CD4-positive, CD25-positive, alpha-beta regulatory T cell (primary cell): ENCODE measurements at places on chromosomes 16 and 17.

- no peak for DNase-seq
Observed at GRCh38 chr17:14545156-14545906, 244.4 kb downstream of the HS3ST3B1 start.

- DNase-seq = no peak
Observed at GRCh38 chr16:404971-405486, 3.3 kb downstream of the DECR2 start.

GRCh38 chr16:87921236-87921773 is 15.0 kb downstream of the CA5A start:
- no peak for DNase-seq

GRCh38 chr16:84243732-84244131 is 3.9 kb upstream of the KCNG4 start:
- no peak for DNase-seq

- DNase-seq = no peak
Observed at GRCh38 chr16:85878875-85879274, 20.1 kb upstream of the IRF8 start.

DNA sequence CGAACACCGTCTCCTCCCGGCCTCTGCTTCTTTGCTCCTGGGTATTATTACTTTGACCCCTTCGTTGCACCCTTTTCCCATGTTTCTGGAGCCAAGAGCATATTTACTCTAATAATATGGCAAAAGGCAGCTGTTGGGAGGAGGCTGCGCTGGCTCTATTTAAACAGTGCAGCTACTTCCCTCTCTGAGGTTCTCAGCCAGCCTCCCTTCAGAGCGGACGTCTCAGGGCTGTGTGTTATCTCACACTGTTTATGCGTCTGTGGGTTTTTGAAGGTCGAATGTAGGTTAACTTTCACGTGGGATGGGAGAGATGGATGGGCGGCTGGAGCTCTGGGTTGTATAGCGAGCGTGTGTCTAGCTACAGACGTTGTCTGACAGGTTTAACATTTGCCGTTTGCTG is 45.3 kb downstream of the COX4I1 start:
- DNase-seq = no peak

GRCh38 chr17:28540231-28540630 is 12.2 kb downstream of the UNC119 start:
- DNase-seq = no peak

GRCh38 chr17:31811101-31811500 is 47.9 kb downstream of the COPRS start:
- no peak for DNase-seq

- no peak for DNase-seq
Observed at GRCh38 chr17:79340333-79341221, 266.0 kb downstream of the ENGASE start.

GRCh38 chr17:72351884-72352346 is 231.1 kb downstream of the SOX9 start:
- no peak for DNase-seq

DNA sequence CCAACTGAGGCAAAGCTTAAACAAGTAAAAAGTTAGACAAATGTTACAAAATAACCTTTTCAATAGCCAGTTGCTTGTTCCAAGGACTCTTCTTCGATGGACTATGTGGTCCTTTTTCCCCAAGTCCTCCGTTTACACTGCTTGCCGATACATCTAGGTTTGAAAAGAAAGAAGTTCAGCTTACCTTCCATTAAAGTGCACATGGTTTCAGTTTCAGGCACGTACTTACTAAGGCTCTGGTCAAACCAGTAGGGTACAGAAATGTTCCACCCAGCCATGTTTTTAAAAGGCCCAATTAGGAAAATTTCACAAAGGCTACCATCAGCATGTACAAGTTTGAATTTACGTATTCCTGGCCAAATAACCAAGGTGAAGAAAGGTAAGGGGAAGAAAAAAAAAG is 2.1 kb downstream of the SRSF2 start:
- DNase-seq = no peak

- no peak for DNase-seq
Observed at GRCh38 chr16:86755571-86756006, 177.2 kb downstream of the FOXL1 start.

DNA sequence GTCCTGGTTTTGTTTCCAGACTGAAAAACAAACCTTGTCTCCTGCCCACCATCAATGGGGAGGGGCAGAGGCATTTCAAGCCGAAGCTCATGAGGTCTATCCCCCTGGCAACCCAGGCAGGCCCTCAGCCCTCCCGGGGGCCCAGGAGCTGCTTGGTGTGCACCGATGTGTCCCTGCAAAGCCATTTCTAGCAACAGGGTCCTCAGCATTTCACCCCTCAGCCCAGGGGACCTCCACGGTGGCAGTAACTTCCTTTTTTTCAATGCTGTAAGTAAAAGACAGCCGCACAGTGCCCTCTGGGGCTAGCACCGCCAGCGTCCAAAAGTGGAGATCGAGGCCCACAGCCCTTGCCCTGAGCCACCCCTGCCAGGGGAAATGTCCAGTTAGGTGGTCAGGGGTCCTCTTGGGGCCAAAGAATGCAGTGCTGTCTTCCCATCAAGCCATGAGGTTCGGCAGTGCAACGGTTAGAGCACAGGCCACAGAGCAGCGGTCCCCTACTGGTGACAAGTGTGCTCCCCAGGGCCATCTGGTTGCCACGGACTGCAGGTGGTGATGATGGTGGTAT is 79.9 kb downstream of the LITAF start:
- no peak for DNase-seq

DNA sequence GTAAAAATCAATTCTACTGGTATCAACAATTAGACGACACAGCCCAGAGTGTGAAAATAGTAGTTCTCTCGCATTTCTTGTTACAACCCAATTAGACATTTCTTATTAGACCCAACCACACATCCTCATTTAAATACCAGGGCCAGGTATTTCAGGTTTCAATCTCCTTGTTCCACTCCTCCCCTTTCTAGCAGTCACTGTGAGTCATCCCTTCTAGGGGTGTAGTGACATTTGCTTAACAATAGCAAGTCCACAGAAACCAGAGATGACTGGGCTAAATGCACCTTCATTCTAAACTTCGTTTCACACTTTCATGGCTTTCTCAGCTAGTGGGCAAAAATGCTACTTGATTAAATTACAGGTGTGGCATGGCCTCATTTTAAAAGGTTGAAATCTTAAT is 116.9 kb upstream of the CACNG3 start:
- peak; percentile 60 for DNase-seq

- no peak for DNase-seq
Observed at GRCh38 chr16:48592839-48593429, 17.0 kb downstream of the N4BP1 start.

DNA sequence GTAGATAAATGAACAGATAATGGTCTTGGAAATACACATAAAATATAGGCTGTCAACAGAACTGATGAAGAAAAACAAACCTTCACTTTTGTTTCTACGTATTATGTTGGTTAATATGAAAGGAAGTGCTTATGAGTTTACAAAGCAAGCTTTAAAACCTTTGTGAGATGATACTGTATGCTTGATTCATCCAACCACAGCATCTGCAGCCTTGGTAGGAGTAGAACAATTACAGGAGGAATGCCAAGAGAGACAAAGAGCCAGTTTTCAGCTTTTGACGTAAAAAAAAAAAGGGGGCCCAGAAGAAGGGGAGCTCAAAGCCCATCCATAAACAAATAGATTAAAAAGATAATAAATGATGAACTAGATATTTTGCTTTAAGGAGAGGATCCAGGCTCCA is 13.3 kb downstream of the FAM20A start:
- no peak for DNase-seq

DNA sequence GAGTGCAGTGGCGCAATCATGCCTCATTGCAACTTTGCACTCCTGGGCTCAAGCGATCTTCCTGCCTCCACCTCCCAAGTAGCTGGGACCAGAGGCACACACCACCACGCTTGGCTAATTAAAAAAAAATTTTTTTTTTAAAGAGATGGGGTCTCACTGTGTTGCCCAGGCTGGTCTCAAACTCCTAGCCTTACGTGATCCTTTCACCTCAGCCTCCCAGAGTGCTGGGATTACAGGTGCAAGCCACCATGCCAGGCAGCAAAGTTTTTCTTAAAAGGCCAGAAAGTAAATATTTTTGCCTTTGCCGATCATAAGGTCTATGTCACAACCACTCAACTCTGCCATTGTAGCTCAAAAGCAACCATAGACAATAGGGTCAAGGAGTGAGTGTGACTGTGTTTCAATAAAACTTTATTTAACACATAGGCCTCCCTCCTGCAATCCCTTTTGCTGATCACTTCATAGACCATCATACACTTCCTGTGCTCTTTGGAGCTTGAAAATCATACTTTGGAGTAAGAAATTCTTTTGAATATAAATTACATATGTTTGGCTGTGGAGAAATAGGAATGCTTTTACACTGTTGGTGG is 48.6 kb downstream of the PITPNC1 start:
- DNase-seq = no peak

DNA sequence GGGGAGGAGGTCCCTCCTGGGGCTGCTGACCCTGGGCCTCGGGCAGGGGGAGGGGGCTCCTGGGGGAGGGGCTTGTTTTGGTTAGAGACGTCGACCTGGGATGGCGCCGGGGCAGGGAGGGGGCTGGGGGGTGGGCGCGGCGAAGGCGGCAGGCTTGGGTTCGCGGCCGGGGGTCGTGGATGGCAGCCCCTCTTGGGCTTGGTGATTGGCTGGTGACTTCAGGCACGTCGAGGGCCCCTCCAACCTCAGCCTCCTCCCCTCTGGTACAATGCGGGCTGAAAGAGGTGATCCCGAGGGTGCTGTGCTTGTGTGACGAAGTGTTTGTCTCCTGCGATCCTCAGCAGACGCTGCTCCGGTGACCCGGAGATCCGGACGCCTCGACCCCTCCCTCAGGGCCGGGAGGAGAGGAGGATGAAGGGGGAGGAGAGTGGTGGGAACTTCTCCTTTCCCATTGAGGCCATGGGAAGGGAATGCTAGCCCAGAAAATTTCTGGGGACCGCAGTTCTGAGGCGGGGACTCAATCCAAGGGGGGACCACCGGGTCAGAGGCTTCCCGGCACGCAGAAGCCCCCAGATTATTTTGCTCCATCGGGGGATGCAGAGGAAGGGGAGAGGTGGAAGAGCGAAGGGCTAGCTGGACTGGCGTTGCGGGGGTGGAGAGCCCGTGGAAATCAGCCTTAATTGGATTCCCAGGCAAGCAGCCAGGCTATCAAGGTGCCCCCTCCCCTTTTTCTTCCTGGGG is 43.9 kb downstream of the RAI1 start:
- no peak for DNase-seq

DNA sequence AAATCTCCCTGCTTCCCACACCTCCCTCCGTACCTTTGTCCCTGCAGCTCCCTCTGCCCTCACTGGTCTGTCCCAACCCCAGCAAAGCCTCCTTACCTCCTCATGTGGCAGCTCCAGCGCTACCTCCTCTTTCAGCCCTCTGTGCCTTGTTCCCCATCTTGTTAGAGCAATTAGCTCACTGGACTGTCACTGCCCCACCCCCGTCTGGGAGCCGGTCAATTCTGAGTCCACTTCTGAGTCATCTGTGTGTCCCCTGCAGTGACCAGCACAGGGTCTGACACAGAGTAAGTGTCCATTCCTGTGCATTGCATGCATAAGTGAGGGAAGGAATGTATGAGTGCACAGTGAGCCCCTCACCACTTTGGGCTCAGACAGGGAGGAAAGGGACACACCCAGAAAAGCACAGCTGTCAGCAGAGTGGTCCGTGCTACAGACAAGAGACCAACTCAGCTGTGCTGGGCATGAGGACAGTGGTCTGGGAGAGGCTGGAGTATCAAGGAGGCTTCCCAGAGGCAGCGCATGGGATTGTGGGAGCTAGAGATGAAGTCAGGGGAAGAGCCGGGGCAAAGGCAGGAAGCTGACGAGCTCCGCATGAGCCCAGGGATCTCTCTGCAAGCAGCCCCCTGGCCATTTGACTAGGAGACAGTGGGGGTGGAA is 45.9 kb downstream of the PITPNM3 start:
- DNase-seq = no peak

DNA sequence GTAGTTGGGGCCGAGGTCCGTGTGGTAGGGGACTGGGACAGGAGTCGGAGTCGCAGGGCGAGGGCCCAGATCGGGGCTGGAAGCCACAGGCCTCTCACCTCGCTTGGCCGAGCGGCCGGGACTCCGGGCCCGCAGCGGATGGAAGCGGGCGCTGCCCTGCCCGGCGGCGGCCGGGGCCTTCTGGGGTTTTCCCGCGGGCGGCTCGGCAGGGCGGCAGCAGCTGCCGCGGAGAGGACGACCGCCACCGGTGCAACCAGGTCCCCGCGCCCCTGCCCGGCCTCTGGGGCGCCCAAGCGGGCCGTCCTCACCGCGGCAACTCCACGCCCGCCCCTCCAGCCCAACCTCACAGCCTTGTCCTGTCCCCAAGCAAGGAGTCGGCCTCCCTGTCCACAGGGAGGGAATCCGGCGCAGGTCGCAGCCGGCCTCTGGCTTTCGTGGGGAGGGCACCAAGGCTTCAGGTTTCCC is 15.6 kb upstream of the UTP6 start:
- no peak for DNase-seq

DNA sequence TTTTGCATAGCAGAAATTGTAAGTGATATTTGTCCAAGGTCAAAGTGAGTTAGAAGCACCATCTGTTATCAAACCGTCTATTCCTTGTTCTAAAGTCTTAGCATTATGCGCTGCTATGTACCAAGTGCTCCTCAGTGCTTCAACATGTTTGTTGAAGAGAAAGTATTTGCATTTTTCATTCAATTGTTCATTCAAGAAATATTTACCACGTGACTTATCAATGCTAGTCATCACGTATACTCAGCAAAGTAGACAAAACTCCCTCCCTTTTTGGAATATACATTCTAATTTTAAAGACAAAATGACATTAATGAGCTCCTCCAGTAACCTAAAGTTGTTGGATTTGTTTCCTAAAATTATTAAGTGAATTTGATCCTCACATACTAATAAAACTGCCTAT is 388.0 kb upstream of the CDH8 start:
- no peak for DNase-seq

DNA sequence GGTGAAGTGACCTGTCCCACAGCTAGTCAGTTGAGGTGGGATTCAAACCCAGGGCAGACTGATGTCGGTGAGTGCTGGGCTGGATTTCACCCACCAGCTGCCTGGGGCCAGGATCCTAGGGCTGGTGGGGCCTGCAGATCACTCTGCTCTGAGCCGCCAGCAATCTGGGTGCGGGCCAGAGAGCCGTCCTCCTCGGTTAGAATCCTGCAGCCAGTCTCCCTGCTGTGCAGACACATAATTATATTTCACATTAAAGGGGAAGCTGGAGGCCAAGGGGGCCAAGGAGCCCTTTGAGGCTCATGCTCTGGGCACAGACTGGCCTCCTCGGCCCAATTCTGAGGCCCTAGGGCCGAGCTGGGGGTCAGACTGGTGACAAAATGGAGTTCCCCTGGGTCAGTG is 996 bp upstream of the KCNJ12 start:
- no peak for DNase-seq

DNA sequence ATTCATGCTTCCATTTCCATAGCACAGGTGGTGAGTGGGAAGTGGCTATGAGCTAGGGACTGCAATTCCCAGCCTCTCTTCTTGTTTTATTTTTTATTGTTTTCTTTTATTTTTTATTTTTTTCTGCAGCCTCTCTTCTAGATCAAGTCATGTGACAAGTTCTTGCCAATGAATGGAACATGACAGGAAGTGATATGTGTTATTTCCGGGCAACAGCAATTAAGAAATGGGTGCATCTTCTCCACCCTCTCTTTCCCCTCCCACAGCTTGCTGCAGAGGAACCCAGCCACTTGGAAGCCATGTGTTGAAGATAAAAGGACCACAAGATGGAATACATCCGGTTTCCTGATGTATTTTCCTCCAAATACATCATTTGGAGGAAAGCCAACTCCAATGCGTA is 23.6 kb downstream of the IRX5 start:
- DNase-seq = no peak
